ENCODE measurements at places on chromosomes 3 and 15.

- DNase-seq = no peak
Observed at GRCh38 chr3:72423643-72424042, 424.6 kb downstream of the SHQ1 start.

GRCh38 chr3:111979434-111980038 lies 710 bp downstream of the ABHD10 start:
- DNase-seq = peak; percentile 89

GRCh38 chr3:126337980-126338651 lies 19.1 kb downstream of the KLF15 start:
- DNase-seq = no peak

DNA sequence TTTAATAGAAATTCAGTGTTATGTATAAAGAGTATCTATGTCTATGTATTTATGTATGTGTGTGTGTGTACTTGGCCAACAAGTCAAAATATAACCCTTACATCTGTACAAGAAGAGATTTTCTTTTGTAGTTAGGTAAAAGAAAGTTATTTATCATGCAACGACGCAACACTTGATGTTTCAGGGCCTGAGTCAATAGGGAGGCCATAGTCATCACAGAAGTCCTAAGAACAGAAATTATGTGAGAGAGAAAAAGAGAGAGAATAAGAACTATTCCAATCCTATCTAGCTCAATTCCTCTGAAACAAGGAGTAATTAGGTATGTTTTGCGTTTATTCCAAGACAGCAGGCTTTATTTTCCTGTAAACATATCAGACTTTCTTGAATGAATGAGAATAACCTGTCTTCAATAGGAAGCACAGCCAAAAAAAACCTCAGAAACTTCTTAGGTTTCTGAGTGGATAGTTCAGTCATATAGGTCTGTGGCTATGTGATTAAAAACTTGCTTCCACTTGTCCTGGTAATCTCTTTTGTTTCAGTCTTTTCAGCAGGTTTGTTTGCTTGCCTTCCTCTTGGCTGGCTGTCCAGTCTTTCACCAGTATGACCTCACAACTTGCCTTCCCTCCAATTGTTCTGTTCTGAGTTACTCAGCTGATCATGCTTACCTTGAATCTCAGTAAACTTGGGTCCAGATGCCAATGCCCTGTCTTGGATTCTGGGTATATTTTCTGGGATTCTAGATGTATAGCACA lies 382.4 kb upstream of the GBE1 start:
- DNase-seq = no peak

- no peak for DNase-seq
Observed at GRCh38 chr3:20068512-20069177, 28.4 kb downstream of the KAT2B start.

- no peak for DNase-seq
Observed at GRCh38 chr3:144585953-144586352, 614.3 kb downstream of the DIPK2A start.

DNA sequence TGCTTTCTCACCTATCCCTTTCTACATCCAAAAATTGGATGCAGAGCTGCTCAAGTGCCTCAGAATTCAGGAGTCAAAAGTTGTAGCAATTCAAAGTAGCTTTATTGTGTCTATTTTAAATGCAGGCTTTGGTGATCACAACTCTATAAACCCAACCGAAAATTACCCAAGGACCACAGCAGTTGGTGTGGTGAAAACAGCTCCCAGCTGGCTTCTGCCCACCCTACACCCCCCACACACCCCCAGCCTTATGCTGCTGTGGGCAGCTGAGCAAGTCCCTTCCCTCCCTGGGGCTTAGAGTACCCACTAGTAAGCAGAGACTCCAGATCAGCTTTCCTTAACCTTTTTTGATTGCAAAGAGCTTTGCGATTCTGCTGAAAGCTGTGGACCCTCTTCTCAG lies 5.8 kb upstream of the HES1 start:
- no peak for DNase-seq

DNA sequence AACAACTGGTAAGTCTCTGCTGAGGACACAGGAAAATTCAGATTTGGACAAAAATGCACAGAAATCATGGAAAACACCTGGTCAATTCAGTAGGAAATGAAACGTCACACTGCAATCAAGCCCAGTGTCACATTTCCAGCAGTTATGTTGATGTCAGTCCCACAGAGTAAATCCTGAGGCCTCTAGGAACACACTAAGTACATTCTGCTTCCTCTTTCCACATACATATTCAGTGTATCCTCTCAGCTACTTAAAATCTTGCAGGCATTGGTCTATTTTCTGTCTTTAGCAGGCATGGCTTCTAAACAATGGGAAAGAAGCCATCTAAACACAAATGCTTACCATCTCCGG lies 207.8 kb downstream of the PLCL2 start:
- no peak for DNase-seq

GRCh38 chr3:150875548-150875947 lies 29.7 kb downstream of the MINDY4B start:
- DNase-seq = peak; percentile 43

GRCh38 chr15:47866446-47866845 lies 149.1 kb downstream of the SEMA6D start:
- DNase-seq = no peak

DNA sequence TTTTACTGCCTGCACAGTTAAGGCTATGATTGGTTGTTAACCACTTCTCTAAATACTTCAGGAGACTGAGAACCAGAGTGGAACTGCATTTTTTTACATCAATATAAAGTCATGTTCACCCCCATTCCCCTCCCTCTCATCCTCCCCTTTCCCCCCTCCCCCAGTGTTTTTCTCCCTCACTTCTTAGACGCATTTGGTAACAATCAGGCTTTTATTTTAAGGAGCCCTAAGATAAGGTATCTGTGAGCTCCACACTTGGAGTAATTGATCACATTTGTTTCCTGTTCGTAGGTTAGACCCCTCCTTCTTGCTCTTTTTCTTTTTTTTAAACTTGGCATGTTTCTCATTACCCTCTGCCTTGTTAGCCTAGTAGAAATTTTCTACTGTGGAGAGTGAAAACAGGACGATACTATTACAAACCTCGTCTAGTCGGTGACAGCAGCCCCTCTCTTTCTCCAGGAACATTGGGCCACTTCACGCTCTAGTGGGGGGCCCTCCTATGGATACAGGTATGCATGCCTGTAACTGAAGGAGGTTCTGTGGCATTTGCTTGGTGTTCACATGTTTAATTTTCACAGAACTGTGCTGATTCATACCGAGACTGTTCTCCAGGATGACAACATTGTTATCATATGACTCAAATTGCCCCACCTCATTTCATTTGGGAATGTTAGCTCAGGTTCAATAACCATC lies 314.4 kb downstream of the MECOM start:
- DNase-seq = no peak

DNA sequence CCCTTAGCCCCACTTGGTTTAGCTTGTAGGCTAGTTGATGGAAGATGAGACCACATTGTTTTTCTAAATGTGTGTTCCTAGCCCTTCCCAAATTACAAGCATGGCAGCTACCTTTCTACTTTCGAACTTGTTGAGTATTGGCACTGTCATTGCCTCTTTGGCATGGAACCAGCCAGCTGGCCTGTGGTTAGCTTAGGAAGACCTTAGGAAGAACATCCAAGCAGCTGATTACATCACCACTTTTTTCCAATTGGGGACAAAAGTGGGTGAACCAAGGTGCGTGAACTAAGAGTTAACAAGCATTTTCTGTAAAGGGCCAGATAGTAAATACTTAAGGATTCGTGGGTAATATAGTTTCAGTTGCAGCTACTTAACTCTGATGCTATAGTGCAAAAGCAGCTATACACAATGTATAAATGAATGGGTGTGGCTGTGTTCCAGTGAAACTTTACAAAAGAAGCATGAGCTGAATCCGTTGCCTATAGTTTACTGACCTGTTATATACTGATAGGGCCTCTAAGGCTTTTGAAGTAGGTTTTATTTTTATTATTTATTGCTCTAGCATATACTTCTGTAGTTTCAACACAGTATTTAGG lies 8.5 kb downstream of the KLHL18 start:
- DNase-seq = no peak

DNA sequence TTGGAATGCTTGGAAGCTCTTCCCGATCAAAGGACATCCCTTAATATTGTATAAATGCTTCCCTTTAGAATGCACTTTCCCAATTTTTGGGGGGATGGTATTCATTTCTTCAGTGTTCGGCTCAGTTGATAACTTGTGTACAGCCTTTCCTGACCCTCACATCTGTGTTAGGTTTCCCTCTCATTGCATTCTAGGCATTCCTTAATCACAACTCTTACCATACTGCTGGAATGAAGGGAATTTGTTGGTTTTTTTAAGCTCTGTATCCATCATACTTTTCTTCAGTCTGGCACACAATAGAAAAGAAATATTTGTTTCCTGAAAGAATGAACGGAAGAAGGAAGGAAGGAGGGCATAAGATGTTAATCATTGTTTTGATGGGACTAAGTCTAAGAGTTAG lies 119.5 kb downstream of the CHST2 start:
- DNase-seq = no peak

- peak; percentile 92 for DNase-seq
Observed at GRCh38 chr3:52062505-52062904, 6.1 kb upstream of the DUSP7 start.

GRCh38 chr3:3631114-3631513 lies 168.1 kb upstream of the LRRN1 start:
- no peak for DNase-seq

- DNase-seq = no peak
Observed at GRCh38 chr3:58179235-58180098, 31.3 kb downstream of the DNASE1L3 start.

- DNase-seq = no peak
Observed at GRCh38 chr3:147760941-147761340, 351.8 kb downstream of the ZIC1 start.

DNA sequence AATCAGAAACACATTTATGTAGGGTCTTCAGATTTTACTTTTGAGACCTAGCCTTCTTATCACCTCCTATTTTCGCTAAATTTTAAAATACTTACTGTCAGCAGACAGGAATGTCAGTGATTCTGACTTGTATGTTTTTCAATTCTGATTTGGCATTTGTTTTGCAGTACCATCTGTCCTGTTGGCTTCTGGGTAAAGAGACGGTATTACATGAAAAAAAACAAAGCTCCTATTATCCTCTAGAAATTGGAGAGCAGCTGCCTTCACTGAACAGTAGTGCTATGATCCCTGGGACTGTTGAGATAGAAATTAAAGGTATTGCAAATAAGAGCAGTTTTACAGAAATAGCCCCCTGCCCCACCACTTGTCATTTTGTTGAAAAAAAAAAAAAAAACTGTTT lies 8.4 kb downstream of the ARMC8 start:
- no peak for DNase-seq

GRCh38 chr3:89622063-89622700 lies 514.8 kb downstream of the EPHA3 start:
- DNase-seq = no peak

GRCh38 chr3:167843886-167844285 lies 108.4 kb downstream of the SERPINI1 start:
- peak; percentile 56 for DNase-seq

DNA sequence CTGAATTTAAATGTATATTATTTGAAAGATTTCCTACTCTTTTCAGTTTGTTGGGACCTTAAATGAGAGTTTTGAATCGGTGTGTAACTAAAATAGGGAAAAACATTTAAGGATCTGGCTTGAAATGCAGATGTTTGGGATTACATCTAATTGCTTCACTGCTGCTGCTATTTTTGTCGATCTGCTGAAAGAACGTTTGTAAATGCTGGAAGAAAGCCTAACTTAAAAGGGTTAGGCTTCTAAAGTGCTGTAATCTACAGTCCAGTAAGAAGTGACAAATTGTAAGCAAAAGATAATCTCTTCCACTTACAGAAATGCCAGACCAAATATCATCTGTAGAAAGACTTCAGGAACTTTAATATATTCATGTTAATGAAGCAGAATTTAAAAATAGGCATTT lies 691.6 kb downstream of the ZNF385D start:
- no peak for DNase-seq

DNA sequence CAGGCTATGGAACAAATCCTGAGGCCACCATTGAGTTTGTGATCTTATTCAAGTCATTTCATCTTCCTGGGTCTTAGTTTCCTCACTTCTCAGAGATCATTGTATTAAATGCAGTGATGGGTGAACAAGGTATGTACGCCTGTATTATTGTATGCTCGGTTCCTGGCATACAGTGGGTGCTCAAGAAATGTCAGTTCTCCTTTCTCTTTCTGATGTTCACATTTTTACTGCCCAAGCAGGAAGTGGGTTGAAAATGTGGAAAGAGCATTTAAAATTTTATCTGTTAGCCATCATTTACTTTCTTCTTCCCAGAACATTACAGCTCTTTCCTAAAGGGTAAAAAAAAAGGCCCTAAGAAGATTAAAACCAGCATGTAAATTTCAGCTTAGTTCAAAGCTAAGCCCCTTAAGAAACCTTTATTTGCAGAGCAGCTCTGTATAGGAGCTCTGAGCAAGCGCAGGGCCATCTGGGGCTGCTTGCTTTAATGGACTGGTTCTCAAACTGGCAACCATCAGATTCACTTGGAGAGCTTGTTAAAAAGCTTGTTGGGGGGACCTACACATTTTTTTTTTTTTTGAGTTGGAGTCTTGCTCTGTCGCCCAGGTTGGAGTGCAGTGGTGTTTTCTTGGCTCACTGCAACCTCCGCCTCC lies 179.4 kb downstream of the CHST2 start:
- peak; percentile 35 for DNase-seq

GRCh38 chr3:105869861-105870755 lies 1.3 kb upstream of the CBLB start:
- no peak for DNase-seq

- DNase-seq = no peak
Observed at GRCh38 chr3:22265403-22265802, 514.4 kb upstream of the ZNF385D start.

DNA sequence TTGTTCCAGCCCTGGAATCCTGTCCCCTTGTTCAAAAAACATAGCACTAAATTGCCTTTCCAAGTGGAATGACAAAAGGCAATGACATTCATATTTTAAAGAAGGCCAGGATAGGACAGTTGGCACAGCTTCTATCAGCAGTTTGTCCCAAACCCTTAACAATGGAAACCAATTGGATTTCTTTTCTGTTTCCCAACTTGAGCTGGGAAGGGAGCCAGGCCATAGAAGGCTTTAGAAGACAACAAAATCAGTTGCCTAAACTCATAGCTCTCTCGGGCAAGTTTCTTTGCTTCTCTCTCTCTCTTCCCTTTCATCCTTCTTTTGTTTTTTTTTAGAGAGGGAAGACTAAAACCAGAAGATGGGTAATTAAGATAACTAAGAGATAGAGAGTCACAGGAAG lies 227.7 kb upstream of the TPRG1 start:
- no peak for DNase-seq

GRCh38 chr3:102444101-102444500 lies 9.3 kb downstream of the ZPLD1 start:
- DNase-seq = no peak

- DNase-seq = no peak
Observed at GRCh38 chr3:134342259-134342658, 32.0 kb downstream of the AMOTL2 start.
